ENCODE measurements at places on chromosomes 5 and 9.

DNA sequence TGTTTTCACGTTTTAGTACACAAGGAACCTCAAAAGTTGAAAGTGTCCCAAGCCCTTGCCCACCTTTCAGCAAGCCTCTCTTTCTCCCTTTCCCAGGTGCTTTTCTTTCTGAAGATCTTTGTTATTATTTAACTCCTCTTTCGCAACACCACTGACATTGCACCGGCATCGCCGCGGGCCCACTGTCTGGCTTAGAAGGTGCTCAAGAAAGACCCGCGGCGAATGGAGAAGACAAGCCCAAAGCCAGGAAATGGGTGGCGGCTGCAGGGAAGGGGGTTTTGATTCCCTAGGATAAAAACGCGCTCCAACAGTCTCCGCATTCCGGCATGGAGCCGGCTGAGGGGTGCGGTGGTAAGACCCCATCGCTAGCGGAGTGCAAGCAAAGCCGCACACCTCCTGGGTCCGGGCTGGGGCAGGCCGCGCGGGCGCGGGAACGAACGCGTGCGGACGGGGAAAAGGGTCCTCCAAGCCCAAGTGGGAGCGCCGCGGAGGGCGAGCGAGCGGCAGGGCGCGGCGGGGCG is 404 bp upstream of the AFAP1L1 start:
- DNase-seq: no peak

- DNase-seq: no peak
Observed at GRCh38 chr9:6498982-6499381, 86.0 kb downstream of the UHRF2 start.

DNA sequence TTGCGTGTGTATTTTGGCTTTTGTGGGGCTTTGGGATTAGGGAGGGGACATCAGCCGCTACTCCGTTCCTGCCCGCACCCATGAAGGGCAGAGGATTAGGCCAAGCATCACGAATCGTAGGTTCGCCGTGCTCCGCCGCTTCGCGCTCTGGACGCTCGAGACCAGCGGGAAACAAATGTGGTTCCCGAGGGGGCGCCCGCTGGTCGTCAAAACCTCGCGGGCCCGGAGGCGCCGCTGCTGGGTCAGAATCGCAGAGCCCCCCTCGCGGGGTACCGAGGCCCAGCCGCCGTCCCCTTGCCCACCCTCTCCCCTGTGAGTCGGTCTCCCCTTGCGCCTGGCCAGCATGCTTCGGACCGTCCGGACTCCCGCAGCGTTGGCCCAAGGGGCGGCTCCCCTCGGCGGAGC is 2.3 kb upstream of the PAX5 start:
- DNase-seq: no peak

DNA sequence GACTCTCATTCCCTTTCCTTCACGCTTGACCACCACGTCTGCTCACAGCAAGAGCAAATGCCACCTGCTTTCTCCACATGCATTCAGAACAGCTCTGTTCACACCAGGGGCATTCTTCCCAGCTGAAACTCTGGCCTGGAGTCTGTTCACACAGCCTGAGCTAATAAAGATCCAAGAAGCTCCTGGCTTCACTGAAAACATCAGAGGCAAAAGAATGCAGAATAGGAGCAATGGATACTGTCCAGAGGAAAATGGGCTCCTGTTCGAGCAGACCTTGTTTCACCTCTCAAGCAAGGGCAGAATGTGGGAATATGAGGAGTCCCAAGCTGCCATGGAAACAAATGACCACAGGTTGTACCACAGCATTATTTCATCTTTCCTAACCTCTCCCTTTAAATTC is 402.7 kb upstream of the TNC start:
- DNase-seq: no peak

DNA sequence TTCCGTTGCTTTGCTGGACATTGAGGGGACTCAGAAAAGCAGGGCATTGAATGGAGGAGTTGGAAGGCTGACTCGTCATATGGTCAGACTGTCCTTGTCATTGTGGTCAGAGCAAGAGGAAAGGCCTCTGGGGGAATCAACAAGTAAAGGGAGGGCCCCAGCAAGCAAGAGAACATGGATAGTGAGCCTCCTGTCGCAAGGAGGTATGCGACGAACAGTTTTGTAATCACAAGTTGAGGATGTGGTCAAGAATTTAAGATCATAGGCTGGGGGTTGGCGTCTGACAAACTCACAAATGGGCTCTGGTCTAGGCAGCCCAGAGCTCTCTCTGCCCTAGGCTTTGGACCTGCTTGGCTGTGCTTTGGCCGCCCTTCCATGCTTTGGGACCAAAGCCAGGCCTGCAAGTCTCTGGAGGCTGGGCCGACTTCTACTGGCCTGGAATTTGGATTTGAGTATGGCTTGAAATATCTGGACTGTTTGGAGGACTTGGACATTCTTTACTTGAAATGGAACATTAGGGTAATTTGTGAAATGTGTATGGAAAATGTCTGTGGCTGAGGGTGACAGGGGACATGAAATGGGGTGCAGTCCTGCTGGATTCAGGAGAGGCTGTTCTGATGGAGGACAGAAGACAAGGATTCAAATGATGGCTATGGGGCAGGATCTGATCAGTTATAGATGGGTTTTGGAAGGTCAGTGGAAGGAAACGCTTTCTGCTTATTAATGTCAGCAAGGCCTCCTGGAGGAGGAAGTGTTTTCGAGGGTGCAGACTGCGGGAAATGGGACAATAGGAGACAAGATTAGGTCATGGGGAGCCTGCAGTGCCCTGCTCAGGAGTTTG is 19.2 kb upstream of the NDST1 start:
- peak; percentile 61 for DNase-seq
